ENCODE measurements at places on chromosomes 1 and 21.

GRCh38 chr1:214085325-214085724 lies 97.6 kb downstream of the PROX1 start:
- no peak for DNase-seq

GRCh38 chr21:41009398-41010100 lies 158.4 kb upstream of the BACE2 start:
- DNase-seq, result no peak

DNA sequence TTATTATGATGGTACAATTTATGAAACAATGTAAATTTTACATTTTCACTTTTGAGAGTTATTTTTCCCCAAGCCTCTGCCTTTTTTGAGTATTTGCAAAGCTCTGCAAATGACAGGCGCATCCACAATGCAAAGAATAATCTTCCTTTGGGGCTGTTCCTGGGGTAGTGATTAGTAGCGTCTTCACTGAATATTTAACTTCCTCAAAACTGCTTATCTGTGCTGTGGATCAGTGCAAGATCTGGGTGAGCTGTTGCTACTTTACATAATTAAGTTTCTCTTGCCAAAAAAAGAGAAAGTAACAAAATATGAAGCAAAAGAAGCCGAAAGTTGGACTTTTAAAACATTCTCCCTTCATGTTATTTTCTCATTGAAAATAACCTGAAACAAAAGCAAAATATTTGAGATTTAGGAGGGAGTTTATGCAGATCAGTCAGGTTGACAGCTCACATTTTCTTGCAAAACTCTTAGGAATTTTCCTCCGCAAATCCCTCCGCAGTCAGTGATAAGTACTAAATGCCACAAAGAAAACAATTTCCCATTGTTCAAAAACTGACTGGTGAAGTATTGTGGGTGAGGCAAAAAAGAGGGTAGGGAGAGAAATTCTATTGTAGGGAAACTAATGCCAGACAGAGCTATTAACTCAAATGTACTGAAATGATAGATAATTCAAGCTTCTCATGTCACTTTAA lies 276.4 kb upstream of the B3GALT2 start:
- no peak for DNase-seq

GRCh38 chr1:229035054-229035747 lies 235.7 kb upstream of the RAB4A start:
- no peak for DNase-seq

GRCh38 chr1:26546375-26546774 lies 16.8 kb downstream of the RPS6KA1 start:
- DNase-seq, result no peak

GRCh38 chr1:41878495-41878894 lies 40.2 kb downstream of the HIVEP3 start:
- DNase-seq, result no peak

- no peak for DNase-seq
Measured at GRCh38 chr1:224212618-224213061, 29.6 kb downstream of the DEGS1 start.

GRCh38 chr1:219988387-219988786 lies 57.9 kb downstream of the EPRS1 start:
- no peak for DNase-seq

GRCh38 chr1:94884106-94884505 lies 42.8 kb downstream of the CNN3 start:
- DNase-seq, result no peak

DNA sequence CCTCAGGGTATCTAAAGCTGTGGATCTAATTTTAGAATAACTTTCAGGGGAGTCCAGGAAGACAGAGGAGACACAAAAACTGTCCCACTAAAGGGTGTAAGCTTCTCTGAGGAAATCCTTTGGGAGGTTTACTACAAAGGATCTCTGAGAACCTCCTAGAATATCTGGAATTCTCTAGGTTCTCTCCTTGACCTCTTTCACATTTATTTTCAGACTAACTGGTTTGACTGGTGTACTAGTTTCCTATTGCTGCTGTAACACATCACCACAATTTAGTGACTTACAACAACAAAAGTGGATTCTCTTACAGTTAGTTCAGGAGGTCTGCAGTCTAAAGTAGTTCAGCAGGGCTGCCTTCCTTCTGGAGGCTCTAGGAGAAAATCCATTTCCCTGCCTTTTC lies 175.3 kb upstream of the KIAA0040 start:
- DNase-seq, result no peak

DNA sequence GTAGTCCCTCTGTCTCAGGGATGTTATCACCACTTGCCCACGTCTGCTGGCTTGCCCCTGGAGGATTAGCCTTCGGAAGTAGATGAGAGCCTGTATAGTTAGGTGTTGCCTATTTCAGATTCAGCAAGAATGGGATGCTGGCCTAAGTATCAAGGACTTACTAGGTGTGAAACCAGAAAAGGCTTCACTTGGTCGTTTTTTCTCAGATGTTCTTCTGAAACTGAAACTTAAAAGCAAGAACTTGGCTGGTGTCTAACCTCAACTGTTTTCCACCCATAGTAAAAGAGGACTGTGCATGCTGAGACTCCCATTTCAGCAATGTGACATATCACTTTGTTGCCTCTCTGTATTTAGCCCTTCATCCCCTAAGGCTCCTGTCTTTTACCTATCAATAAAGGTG lies 67.0 kb upstream of the LRRC53 start:
- no peak for DNase-seq

GRCh38 chr1:11961230-11961629 lies 19.0 kb upstream of the MFN2 start:
- DNase-seq, result no peak

DNA sequence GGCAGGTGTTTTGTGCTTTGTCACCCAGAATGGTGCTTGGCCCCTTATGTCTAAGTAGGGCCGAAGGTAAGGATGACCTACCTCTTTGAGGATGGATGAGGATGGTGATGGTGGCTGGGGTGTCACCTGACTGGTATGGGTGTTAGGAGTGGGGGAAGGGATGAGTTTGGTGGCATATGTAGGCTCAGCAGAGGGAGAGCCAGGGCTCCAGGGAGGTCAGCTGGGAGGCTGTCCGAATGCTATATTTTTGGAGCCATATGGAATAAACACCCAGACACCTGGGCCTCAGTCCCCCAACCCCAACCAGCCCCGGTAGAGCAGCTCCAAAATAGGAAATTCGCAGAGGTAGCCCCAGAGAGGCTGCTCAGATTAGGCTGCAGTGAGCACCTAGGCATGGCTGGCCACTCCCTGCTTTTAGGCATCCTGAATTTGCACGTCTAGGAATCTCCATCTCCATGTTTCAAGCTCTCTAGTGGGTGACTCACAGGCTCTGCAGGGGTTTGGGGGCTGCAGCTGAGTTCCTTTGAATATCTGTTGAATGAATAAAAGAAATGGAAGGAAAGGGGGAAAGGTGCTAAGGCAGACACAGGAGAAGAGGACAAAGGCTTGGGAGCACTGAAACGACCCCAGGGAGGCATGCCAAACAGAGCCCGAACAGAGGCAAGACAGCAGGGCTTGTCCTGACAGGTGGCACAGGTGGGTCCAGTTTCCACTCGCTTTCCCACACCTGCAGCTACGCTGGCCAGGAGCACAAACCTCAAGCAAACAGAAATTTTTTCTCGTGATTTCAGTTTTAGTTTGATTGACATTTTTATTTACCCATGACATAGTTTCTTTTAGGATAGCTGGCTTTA lies 135.3 kb upstream of the EDN2 start:
- no peak for DNase-seq

GRCh38 chr21:41715649-41716281 lies 51.1 kb downstream of the RIPK4 start:
- no peak for DNase-seq

DNA sequence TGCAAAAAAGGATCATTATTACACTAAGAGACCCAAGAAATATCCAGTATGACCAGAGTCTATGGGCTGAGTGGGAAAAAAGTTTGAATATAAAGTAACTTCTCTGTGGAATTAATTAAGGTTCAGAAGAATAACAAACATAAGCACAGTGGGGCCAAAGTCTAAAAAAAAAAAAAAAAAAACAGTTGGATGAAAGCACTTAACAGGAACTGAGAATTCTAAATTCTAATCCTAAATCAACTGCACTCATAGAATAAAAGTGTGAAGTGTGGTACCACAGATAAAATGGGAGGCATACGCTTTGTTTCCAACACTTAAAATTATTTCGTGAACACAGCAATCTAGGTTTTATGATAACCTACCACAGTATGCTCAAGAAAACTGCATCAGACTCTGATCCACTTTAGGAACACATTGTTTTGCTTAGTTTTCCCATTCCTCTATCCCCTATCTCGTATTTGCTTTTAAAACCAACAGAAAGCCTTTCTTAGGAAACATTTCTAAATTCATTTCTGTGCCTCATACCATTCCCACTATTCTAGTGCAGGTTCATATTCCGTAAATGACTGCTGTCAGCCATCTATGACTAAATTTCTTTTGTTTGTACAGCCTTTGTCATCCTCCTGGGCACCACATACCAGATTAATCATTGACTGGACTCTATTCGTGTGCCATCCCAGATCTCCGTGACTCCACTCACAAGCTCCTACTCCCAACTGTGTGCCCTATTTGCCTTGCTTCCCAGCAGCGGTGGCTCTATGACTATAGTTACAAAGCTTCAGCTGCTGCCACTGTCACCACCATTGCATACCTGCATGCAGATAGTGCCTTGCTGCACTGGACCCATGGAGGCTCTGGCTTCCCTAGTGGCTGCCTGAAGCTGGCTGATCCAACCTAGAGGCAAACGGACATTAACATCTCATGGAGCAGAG lies 24.9 kb downstream of the CHML start:
- DNase-seq, result no peak

GRCh38 chr1:248686815-248687214 lies 15.8 kb downstream of the OR14I1 start:
- no peak for DNase-seq

- no peak for DNase-seq
Measured at GRCh38 chr1:13808729-13809131, 108.7 kb downstream of the PRDM2 start.

GRCh38 chr1:169681140-169681539 lies 30.3 kb downstream of the SELL start:
- no peak for DNase-seq

Data from T-helper 17 cell (primary cell).